ENCODE measurements at places on chromosomes 12 and 14.

DNA sequence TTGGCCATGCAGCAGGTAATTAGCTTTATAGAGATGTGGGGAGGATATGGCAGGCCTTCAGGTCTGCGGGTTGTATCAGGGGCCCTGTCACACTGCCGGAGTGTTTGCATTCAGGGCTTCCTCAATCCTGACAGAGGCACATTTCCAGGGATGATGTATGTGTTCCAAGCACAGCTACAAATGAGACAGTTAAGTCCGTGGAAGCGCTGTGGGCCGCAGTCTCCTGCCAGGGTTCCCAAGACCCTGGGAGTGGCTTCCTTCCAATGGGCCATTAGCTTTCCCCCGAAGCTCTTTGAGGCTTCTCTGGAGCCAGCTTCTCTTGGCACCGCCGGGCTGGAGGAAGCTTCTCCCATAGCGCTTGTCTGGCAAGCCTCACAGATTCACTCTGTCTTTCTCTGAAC, 1524.7 kb upstream of the TMEM132C start:
- no peak for DNase-seq

DNA sequence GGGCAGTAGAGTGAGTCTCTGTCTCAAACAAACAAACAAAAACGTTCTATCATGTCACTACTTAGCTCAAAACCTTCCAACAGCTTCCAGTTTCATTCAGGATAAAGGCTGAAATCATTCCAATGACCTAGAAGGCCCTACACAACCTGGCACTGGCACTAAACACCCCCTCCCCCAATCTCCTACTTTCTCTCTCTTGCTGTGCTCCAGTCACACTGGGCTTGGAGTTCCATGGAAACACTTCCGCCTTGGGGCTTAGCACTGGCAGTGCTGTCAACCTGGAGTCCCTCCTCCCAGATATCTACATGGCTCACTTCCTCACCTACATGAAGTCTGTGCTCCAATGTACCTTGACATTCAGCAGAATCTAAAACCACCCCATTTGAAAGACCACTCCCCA, 65.0 kb upstream of the SINHCAF start:
- DNase-seq, result no peak

DNA sequence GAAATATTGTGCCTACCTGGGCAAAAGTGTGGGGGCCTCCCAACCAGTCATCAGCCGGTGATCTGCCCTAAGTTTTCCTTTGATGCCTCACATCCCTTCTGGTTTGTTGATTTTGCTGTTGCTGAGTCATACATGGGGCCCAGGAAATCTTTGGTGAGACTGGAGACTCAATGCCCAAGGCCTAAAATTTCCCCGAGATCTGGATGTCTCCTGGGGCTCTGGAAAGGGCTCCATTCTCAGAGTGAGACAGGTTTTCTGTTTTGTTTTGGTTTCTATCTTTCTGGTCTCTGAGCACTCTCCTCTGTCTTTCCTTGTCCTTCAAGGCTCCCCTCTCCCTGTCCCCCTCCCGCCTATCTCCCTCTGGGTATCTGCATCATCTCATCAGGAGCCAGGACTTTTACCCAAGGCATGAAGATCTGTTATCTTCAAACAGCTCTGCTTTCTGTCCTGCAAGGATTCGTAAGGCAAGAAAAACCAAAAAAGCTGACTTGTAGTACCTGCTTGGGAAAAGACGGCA, 152.8 kb upstream of the MAX start:
- no peak for DNase-seq

- no peak for DNase-seq
Measured at GRCh38 chr12:123713398-123713797, 1.2 kb downstream of the ATP6V0A2 start.

DNA sequence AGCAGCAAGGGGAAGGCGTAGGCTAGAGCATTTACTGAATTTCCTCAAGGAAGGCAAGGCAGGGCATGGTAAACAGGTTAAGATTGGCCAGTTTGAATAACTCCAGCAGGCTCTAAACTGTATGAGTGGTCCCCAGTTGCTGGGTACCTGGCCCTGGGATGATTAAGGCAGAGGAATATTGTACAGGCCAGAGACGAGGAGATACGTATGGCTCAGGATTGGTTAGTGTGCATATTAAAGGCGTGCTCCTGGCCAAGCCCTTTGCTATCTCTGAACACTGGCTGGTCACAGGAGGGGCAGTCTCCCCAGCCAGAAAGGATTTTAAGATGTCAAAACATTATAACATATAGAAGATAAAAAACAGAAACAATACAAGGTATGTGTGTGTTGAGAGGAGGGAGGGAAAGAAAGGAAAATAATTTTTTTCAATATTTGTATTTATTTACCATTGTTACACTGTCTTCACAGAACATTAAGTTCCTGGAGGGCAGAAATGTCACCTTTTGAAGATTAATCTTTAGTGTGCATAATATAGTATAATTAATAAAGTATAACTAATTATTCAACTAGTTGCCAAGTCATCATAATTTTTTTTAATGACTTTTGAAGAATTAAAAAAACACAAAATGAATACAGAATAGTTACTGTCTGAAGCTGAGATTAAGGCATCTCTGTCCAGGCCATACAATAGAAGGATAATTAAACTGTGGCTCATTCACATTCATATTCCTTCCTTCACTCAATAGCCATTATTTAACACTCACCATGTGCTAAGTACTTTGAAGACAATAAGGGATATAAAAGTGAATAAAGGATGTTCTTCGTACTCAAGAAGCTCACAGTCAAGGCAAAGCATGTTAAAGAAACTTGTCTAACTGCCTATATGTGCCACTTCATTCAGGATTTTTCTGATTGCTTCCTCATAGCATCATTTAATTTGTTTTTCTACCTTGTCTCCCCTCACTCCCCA, 41.9 kb downstream of the DCP1B start:
- no peak for DNase-seq

GRCh38 chr12:108320507-108321293, 18.4 kb downstream of the CMKLR1 start:
- DNase-seq, result no peak

GRCh38 chr12:117105902-117106301, 6.7 kb upstream of the TESC start:
- no peak for DNase-seq

GRCh38 chr14:77598366-77599070, 17.9 kb downstream of the SPTLC2 start:
- DNase-seq, result no peak

- DNase-seq, result no peak
Measured at GRCh38 chr12:29088611-29089219, 60.4 kb upstream of the FAR2 start.

DNA sequence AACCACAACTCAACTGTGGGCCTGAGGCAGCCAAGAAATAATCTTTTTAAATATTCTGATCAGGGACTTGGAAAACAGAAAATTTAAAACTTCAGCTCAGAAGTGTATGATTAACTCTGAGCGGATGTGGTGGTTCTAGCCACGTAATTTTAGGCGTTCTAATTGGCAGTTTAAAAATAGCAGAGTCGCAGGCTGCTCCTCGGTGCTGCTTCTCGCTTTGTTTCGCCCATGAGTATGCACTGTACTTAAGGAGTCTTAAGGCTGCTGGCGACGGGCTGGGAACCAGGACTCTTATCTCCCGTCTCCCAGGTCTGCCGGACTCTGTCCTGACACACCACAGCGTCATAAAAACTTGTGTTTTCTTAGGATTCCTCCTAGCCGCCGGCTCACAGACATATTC, 113.4 kb upstream of the PELI2 start:
- no peak for DNase-seq

DNA sequence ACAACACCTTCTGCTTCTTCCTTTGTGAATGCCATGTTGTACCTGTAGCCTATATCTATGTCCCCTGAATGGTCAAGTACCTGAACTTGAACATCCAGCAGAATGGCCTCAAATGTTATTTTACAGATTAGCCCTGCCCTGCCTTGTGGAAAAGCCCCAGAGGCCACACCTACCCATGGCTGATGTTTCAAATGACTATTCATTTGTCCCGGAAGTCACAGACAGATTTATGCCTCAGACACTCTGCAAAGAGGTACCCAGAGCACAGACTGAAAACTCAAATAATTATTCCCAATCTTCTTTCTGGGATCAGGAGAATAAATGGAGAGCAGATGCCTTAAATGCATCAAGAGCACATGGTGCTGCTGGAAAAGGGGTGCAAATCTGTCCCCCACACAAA, 13.0 kb upstream of the DPF3 start:
- no peak for DNase-seq

- DNase-seq, result no peak
Measured at GRCh38 chr12:57220770-57221168, 4.2 kb downstream of the NXPH4 start.

DNA sequence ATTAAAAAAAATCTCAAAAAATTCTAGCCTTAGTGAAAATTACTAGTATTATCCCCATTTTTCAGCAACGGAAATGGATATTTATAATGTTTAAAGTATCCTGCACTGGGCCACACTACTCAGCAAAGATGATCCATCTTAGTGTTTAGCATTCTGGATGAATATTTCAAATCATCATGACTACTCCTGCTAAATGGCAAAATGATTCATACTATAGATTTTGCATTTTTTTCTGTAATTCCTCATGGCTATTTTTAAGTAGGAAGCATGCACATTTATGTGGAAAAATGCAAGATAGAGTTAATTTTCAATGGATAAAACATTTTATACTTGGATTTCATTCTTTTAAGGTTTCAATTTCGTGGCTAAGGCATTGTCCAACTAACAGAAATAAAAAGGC, 59.6 kb downstream of the LRFN5 start:
- DNase-seq, result no peak

DNA sequence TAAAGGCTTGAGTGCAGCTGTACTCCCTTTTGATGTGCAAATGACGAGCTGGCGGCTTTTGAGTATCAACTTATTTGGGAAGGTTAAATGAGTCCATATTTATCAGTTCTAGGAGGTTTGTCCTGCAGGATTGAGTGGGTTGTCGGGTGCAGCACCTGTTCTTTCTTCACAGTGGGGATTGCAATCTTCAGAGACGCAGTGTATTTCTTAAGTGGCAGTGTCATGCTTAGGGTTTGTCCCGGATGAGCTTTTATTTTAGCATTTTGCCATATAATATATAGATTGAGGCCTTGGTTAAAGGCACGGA, 1.2 kb downstream of the FUT8 start:
- DNase-seq, result no peak

GRCh38 chr14:101030586-101030985, 127.1 kb upstream of the RTL1 start:
- DNase-seq, result no peak

- no peak for DNase-seq
Measured at GRCh38 chr12:27515671-27516070, 8.3 kb upstream of the PPFIBP1 start.

- no peak for DNase-seq
Measured at GRCh38 chr14:102497998-102498677, 11.4 kb downstream of the ANKRD9 start.

DNA sequence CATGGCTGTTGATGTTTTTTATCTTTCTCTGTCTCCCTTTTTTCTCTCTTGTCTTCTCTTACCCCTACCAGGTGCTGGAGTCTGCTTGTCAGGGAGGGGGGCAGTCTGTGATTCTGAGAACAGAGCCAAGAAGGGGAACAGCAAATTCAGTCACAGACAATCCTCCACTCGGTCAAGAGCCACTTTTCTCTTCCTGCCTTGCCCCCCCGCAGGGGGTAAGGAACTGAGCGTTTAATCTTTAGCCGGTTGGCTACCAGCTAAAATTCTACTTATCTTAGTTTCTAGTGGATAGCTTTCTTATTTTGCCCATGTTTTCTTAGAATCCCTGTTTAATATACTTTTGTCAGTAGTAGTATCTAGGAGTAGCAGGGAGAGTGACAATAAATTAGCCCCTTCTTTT, 1.9 kb downstream of the RIMKLB start:
- DNase-seq, result no peak

- no peak for DNase-seq
Measured at GRCh38 chr12:11556682-11557081, 92.8 kb upstream of the ETV6 start.

- DNase-seq, result no peak
Measured at GRCh38 chr14:36582874-36583241, 444 bp upstream of the NKX2-8 start.

- DNase-seq, result no peak
Measured at GRCh38 chr14:106564058-106564643, 1037.8 kb downstream of the TMEM121 start.

DNA sequence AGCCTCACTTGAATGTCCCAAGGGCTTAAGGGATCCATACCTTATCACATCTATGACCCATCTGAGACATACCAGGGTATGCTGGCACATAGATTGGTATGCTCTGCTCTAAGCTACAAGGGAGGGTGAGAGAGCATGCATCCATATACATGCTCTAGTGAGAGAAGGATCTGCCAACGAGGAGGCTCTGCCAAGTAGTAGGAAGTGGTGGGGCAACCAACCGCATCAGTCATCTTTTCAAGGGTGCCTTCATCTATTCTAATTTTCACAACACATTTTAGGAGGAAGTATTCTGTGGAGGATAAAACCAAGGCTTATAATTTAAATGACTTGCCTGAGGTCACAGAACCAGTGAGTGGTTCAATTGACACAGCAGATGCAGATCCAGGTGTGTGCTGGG, 6.6 kb upstream of the PPM1A start:
- DNase-seq, result no peak

DNA sequence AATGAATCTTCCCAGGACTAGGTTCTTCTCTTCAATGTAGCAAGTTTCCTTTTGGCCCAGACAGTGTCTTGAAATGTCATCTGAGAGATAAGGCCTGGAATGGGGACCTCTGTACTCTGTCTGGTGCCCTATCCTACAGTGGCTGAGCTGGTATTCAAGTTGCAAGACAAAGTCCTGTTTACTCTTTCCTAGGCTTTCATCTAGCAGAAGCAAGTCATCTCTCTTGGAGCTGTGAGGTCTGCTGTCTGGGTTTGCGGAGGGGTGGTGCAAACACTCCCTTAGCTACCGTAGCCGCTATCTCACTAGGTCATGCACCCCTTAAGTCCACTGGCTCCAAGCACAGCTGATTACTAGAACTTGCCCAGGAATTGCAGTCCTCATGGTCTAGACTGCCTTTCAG, 149.7 kb upstream of the SLC16A7 start:
- DNase-seq, result no peak

GRCh38 chr12:4014858-4015224, 141.6 kb upstream of the PARP11 start:
- no peak for DNase-seq

GRCh38 chr14:71229875-71230274, 322.6 kb downstream of the PCNX1 start:
- DNase-seq, result no peak

DNA sequence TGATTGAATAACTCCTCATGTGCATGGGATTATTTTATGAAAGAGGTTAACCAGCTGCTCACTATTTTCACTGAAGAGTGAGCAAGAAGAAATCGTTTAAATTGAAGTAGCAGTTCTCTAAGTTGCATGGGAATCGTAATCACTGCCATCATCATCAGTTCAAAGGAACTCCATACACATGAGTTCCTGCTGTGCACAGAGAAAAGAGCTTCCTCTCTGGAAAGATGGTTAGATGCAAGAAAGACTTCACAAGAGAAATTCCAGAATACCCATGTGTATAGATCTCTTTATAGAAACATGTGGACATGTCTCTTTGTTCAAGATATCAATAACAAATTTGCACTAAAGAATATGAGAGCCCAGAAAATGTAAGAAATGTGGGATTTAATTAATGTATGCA, 291.3 kb downstream of the PDZRN4 start:
- DNase-seq, result no peak
